Activated T-cell treated with anti-CD3 and anti-CD28 coated beads, Interleukin-2, amount 50 U/mL, for 1 hour (primary cell): ENCODE measurements at places on chromosomes 13 and 19.

DNA sequence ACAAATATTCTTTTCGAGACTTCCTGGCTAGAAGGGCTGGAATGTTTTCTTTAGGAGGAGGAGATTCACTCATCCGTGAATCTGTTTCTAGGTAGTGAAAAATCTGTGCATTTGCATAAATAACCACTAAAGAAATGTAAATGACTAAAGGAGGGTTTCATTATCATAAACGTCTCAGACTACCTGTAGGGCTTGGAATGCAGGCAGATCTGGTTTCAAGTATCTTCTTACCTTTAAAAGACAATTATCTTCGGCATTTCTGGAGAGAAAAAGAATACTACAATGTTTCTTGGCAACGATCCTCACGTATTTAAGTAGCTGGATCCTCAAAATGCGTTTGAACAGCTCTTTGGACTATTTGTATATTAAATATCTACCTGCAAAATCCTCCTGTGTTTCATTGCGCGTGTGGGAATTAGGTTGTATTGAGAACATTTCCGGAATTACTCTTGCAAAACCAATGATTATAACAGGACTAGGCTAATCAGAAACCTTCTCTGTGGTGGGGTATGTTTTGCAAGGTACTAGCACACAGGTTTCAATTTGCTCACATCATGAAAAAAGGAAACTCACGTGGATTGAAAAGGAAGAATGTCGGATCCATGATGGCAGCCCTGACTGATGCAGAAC is 291.1 kb upstream of the ARGLU1 start:
- DNase-seq: no peak

DNA sequence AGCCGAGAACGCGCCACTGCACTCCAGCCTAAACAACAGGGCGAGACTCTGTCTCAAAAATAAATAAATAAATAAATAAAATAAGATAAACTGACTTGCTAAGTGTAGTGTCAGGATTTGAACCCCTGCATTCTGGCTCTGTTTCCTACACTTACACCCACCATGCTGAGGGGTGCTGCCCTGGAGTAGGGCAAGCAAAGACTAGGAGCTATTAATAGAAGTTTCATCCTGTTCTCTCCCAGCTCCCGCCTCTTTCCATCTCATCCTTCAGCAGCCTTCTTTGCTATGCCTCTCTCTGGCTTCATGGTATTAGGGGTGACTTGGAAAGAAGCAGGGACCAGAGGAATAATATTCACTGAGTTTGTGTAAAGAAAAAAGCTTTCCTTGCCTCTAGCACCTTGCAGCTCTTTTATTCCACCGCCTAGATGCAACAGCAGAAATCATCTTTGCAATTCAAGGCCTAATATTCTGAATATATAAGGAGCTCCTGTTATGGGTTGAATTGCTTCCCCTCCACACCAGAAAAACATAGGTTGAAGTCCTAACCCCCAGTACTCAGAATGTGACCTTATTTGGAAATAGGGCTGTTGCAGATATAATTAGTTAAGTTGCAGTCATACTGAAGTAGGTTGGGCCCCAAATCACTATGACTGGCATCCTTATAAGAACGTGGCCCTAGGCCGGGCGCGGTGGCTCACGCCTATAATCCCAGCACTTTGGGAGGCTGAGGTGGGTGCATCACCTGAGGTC is 8.7 kb upstream of the PLAUR start:
- no peak for DNase-seq

- no peak for DNase-seq
Observed at GRCh38 chr13:80928241-80928640, 587.3 kb upstream of the SPRY2 start.

GRCh38 chr19:23318143-23318542 is 67.9 kb upstream of the ZNF724 start:
- no peak for DNase-seq

- DNase-seq: no peak
Observed at GRCh38 chr19:38990949-38991697, 15.6 kb upstream of the FBXO17 start.

DNA sequence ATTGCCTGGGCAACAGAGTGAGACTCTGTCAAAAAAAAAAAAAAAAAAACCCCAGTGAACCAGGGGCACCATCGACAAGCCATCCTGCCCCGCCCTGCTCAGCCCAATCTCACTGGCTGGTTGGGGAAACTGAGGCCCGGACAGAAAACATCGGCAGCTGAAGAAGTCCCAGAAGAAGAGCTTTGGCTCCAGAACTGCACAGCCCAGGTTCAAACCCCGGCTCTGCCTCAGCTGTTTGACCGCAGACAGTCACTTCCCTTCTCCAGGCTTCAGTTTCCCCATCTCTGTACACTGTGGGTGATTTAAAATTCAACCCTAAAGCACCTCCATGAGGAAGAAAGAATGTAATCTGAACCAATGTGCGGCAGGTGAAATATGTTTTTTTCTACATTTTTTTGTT is 9.4 kb upstream of the SEMA6B start:
- no peak for DNase-seq

DNA sequence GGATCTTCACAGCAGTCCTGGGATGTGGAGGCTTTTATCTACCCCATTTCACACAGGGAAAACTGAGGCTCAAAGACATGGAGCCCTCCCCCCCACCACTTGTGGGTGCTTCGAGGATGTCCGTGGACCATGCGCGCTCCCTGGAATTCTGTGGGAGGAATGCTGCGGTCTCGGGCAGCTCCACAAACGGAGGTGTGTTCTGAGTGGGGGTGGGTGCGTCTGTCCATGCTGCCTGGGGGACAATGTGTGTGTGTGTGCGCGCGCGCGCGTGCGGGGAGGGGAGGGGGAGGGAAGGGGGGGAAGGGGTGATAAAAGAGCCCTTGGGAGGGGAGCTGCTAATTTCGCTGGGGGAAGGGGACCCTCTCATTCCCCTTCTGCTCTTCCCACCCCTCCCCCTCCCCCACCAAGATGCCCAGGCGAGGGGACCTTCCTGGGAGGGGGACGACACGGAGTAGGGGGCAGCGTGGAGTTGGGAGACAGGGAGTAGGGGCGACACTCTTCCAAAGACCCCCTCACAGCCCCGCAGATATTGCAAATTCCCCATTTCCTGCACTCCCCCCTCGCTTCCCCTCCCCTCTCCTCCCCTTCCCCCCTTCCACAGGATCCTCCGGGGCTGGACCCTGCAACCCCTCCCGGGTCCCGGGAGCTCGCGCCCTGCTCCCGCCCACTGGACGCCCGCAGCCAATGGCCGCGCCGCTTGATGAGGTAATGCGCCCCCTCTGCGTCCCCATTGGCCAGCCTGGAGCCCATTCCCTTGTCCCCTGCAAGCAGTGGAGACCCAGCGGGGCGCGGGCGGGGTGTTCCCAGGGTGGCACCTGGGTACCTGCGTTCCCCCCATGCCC is 18.9 kb upstream of the ZNRF4 start:
- DNase-seq: no peak

DNA sequence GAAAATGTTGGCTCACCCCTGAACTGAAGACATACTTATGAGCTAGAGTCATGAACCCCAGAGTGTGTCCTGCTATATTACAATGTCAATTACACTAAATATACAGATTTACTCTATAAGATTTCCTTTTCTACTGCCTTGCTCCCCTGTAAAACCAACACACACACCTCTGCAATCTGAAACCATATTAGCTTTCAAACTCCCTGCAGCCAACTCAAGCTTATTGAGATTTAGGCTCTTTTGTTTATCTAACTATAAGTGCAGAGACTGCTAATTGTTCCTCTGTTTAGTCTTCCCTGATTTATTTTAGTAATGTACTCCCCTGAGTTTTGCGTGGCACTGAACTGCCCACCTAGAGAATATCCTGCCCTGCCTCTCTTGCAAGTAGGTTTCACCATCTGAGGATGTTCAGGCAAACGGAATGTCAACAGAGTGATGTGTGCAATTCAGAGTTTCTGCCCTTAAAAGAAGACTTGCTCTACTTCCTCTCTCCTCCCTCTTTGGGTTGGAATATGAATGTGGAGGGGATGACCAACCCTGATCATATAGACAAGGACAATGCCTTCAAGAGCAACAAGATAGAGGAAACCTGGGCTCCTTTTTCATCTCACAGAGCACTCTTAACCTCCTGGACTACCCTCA is 22.3 kb downstream of the FAM216B start:
- DNase-seq: no peak

DNA sequence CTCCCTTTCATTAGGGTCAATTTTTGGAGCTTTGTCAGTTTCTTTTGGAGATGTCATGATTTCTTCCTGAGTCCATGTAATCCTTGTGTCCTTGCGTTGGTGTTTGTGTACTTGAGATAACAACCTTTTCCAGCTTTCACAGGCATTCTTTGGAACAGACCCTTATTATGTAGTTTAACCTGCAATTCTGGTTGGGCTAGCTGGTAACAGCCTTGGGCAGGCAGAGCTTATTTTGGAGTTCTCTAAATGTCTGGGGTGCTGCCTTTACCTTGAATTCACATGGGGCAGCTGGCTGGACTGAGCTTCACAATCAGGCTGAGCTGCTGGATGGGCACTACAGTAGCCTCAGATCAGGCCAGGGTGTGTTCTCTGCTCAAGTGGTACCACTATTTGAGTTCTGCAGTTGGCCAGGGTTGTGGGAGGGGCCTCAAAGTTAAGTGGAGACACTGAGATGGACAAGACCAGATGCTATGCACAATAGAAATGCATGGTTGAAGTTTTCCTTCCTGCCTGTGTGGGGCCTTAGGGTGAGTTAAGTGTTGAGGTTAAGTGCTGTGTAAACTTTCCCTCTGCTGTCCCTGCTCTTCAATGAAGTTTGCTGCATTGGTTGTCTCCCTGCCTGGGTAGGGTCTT is 277.3 kb downstream of the ATP8A2 start:
- DNase-seq: no peak

- DNase-seq: no peak
Observed at GRCh38 chr19:29683009-29683408, 17.7 kb downstream of the PLEKHF1 start.

DNA sequence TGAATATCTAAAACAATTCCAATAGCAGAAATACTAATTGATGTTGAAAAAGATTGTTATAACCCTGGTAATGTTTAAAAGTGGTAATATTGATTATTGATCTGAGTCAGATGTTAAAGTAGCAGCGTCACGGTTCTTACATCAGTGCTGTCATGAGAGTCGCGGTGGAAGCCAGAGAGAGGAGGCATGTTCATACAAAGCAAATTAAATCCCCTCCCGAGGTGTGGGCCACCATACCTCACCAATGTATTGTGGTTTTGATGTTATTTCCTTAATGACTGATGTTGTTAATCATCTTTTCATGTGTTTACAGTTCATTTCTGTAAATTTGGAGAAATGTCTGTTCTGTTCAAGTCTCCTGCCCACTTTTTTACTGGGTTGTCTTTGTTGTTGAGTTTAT is 11.2 kb downstream of the ZNF317 start:
- no peak for DNase-seq

- no peak for DNase-seq
Observed at GRCh38 chr13:43078399-43078798, 55.0 kb downstream of the DNAJC15 start.

GRCh38 chr19:38162632-38163031 is 61.4 kb downstream of the DPF1 start:
- no peak for DNase-seq

DNA sequence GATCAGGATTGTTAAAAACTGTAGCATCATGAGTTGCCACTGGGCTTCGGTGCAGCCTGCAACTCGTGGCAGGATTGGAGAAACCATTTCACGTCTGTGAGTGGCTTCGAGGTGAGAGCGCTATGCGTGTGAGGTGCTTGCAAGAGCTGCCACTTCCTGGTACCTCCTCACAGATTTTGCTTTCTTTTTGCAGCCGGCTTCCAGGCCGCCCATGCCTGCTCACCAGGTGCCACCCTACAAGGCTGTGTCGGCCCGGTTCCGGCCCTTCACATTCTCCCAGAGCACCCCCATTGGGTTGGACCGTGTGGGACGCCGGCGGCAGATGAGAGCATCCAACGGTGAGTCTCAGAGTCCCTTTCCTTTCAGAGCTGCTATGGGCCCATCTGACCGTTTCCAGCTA is 57.9 kb upstream of the C1QTNF9 start:
- DNase-seq: peak; percentile 79

DNA sequence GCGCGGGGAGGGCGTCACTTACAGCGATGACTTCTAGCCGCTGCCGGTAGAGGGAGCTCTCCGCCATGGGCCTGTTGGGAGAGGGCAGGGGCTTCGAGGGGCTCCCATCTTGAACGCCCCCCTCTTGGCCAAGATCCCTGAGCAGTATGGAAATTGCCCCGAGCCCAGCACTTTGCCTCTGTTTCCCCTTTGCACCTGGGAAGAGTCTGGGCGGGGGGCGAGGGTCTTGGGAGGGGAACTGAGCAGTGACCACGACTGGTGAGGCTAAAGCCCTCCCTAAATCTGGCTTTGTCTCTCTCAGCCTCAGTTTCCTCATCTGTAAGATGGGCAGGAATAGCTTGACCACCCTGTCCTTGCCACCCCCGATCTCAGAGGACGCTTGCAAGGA is 2.8 kb downstream of the PALM3 start:
- peak; percentile 67 for DNase-seq

- DNase-seq: no peak
Observed at GRCh38 chr13:44848920-44849676, 140.2 kb downstream of the NUFIP1 start.

- no peak for DNase-seq
Observed at GRCh38 chr13:100349594-100349993, 239.0 kb downstream of the GGACT start.

DNA sequence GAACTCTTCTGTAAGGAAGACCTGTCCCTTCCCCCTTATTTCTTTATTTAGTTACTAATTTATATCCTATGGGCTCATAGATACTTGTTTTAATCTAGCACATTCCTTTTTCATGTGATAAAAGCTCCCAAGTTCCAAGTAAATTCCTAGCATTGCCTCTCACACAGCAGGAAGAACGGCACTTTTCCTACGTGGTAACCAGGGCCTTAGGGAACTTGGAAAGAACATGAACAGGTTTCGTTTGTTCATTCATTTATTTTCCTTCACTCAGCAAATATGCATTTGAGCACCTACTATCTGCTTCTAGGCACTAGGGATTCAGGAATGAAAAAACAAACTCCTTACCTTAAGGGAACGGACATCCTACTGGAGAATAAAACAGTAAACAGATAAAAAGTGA is 125.1 kb downstream of the SIPA1L3 start:
- no peak for DNase-seq

- DNase-seq: no peak
Observed at GRCh38 chr13:91078093-91078679, 269.3 kb upstream of the MIR17HG start.

GRCh38 chr19:47506459-47506858 is 8.4 kb downstream of the NAPA start:
- no peak for DNase-seq
